ENCODE measurements at places on chromosomes 11 and 22. TPM values are rescaled to one million over a fixed set of nuclear protein-coding genes. Genes with fewer than 3 reads are reported as not detected.

DNA sequence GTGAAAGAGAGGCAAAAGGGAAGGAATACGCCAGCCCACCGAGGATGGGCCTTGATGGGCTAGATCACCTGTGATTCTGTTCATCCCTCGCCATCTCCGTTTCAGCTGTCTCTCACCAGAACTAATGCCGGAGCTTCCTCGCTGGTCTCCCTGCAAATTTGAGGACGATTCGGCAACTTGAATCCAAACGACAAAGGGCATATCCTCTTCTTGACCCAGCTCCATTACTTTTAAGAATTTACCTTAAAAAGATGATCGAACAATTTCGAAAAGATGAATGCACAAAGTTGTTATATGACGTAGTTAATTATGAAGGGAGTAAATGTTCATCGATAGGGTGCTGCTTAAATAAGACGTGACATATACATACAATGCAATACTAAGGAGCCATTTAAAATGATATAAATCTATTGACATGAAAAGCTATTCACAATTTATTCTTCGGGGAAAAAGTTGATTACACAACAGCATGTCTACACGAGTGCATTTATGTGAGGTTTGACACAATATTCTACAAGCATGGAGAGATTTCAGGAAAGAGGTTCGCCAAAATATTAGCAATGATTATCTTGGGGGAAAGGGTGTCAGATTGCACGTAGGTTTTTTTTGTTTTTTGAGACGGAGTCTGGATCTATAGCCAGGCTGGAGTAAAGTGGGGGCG lies 937 bp upstream of the FAM168A start:
- no peak for DNase-seq

DNA sequence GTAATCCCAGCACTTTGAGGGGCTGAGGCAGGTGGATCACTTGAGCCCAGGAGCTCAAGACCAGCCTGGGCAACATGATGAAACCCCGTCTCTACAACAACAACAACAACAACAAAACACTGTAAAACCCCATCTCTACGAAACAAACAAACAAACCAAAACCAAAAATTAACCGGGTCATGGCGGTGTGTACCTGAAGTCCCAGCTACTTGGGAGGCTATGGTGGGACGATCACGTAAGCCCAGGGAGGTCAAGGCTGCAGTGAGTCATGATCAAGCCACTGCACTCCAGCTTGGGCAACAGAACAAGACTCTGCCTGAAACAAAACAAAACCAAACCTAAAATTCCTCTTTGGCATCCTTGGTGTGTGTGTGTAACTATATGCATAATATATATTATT lies 7.0 kb upstream of the POLA2 start:
- no peak for DNase-seq

DNA sequence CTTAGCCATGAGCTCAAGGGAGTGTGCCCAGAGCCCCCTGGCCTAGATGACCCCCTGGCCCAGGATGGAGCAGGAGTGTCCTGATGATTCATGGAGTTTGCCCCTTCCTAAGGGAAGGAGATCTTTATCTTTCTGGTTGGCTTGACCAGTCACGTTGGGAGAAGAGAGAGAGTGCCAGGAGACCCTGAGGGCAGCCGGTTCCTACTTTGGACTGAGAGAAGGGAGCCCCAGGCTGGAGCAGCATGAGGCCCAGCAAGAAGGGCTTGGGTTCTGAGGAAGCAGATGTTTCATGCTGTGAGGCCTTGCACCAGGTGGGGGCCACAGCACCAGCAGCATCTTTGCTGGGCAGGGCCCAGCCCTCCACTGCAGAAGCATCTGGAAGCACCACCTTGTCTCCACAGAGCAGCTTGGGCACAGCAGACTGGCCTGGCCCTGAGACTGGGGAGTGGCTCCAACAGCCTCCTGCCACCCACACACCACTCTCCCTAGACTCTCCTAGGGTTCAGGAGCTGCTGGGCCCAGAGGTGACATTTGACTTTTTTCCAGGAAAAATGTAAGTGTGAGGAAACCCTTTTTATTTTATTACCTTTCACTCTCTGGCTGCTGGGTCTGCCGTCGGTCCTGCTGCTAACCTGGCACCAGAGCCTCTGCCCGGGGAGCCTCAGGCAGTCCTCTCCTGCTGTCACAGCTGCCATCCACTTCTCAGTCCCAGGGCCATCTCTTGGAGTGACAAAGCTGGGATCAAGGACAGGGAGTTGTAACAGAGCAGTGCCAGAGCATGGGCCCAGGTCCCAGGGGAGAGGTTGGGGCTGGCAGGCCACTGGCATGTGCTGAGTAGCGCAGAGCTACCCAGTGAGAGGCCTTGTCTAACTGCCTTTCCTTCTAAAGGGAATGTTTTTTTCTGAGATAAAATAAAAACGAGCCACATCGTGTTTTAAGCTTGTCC lies 14.3 kb downstream of the ADORA2A start:
- DNase-seq, result no peak

DNA sequence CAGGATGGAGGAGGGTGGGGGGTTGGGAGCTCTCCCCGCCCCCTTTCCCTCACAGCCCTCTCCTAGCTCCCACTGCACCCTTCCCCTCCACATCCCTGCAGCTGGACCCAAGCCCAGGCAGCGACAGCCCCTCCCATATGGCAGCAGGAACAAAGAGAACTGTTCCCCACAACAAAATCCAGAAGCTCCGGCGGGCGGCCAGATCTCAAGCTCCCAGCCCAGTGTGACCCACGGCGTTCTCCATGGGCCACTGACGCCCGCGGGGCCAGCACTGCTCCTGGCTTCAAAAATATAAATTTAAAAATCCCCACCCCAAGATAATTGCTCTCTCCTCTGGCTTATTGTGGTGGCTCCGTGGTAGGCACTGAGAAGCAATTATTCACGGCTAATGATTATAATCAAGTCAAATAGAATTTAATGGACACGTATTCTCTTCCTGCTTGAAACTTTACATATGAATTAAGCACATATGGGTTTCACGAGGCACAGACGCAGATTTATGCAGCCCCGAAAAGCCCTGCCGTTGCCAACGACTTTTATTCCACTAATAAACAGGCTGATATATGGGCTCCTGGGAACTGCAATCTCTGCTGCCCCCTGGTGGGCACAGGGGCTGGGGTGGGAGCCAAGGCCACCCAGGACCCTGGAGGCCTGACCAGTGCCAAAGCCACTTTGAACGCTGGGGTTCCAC lies 17.5 kb downstream of the MACROD1 start:
- DNase-seq, result peak; percentile 80

DNA sequence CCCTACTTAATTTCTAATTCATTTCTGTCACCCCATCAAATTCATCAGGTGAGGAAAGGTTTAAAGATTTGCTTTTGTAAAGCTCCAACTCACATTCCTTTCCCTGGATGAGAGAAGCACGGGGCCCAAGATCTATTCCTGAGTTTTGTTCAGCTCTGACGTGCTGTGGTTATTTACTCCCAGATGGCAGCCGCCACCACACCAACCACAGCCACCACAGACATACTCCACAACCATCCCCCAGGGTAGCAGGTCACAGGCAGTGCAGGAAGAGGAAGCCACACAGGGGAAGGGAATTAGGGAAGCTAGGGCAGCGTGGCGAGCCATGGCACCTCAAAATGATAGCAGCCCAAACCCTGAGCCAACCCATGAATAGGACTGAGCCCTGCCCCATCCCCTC lies 63.5 kb upstream of the CSNK2A3 start:
- DNase-seq, result no peak

DNA sequence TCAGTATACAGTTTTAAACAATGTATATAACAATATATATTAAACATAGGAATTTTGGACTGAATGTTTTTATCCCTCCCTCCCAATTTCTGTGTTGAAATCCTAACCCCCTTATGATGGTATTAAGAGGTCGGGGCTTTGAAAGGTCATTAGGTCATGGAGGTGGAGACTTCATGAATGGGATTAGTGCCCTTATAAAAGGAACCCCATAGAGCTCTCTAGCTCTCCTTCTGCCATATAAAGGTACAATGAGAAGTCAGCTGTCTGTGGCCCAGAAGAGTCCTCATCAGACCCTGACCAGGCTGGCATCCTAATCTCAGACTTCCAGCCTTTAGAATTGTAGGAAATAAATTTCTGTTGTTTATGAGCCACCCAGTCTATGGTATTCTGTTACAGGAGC lies 6.5 kb downstream of the NNMT start:
- no peak for DNase-seq

DNA sequence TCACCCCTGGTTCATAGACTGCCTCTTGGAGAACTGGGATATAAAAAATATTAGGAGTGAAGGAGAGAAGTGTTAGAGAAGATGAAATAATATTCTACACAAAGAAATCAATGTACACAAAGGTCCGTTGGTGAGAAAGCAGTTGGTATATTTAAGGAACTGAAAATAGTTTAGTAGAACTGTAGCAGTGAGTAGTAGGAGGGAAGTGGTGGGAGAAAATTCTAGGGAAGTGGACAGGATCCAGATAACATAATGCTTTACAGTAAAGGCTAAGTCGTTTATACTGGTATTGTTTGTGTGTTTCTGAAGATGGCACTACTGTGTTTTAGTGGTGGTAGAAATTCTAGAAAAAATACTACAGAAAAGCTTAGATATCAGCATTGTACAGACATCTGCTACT lies 120.8 kb upstream of the CHORDC1 start:
- DNase-seq, result no peak

DNA sequence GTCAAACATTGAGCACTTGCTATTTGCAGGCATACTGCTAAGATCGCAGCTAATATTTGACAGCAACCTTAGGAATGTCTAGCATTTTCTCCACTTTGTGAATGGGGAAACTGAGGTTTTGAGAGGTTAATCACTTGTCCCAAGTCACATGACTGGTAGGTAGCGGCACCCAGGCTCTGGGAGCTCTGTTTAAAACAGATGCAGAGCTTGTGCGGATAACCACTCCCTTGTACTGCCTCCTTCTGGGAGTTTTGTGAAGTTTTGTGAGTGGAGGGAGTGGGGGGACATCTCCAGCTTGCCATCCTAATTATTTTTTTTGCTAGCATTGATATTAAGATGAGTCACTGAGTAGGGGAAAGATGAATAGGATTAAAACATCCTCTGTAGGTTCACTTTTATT lies 134.7 kb downstream of the GRIK4 start:
- no peak for DNase-seq

GRCh38 chr11:119323532-119324033 lies 6.7 kb upstream of the MCAM start:
- DNase-seq, result no peak

DNA sequence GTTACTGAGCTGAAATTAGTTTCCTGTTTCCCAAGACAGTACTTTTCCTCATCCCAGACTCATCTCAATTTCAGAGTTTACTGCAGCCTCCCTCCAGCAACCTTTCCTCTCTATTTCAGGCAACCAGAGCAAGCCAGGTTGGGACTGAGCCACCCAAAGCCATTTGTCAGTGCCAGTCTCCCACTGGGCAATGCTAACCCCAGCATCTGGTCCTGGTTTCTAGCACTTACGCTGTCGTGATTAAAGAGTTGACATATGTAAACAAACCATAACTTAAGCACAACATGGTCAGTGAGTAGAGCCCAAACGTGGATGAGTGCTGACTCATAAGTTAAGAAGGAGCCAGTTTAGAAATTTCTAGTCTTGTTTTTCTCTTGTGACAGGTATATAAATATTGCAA lies 119.6 kb upstream of the BLID start:
- DNase-seq, result no peak

DNA sequence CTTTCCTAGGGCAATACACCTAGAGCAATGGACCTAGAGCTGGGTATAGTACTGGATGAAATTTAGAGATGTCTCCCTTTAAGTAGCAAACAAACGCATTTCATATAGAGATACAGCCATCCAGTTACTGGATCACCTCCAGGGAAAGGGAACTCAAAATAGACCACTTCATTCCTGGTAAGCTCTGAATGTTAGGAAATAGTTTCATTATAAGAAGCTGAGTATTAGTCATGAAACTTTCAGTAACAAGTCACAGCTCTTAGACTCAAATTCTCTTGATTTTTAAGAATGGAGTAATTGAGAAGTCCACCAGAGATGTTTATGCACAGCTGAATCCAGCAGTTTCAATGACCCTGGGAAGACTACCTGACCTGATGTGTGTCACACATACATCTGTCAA lies 221.9 kb downstream of the FAM76B start:
- no peak for DNase-seq

GRCh38 chr11:113505541-113506375 lies 30.6 kb upstream of the DRD2 start:
- DNase-seq, result no peak

- no peak for DNase-seq
These were observed 32.8 kb downstream of the FAM227A start for GRCh38 chr22:38623351-38623750.

- no peak for DNase-seq
These were observed 7.3 kb upstream of the TP53I11 start for GRCh38 chr11:44957776-44958564.

DNA sequence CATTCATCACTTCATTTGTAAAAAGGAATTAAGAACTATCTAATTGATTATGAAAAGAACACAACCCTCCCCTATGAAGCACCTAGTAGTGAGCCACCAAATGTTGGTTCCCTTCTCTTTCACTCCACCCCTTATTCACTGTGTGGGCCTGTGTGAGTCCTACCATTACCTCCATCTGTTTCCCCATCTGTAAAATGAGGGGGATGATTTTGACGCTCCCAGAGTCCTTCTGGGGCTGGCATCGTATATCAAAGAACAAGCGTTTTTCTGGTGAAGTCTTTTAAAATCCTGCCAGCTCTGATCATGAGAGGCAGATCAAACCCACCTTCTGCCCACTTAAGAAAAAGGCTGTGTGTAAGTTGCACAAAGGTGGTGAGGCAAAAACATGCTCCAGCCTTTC lies 96.6 kb upstream of the SEZ6L start:
- no peak for DNase-seq

DNA sequence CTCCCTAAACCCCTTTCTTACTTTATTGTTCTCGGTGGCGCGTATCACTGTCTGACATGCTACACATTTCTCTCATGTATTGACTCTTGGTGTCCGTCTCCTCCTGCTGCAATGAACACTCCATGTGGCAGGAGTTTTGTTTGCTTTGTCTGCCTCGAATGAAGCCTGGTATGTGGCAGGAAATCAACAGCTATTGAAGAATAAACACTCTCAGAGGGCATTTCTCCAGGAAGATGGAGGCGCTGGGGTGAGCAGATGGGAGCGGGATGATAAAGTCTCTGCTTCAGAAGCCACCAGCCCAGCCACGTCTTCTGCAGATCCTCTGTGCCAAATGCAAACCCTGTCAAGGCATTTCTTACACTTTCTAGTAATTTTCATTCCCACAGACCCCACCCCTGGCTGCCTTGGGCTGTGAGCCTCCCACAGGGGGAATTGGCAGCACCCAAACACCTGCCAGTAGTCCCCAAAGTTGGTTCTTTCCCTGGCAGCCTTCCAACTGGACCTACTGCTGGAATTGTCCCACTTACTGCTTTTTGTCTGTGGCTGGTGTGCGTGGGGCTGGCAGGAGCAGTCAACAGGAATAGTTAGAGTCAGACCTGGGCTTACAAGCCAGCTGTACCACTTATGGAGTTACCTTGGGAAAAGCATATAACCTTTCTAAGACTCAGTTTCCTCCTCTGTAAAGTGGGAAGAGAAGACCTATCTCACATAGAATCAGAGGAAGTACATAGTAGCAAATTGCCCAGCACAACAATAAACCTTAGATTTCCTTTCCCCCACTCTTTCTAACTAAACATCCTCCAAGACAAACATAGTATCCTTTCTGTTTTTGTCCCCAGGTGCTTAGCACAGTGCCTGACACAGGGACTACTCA lies 13.3 kb upstream of the IL10RA start:
- no peak for DNase-seq

TREH gene
- polyA plus RNA-seq, result 0.75 TPM

AIFM3 gene
- 0.69 TPM for polyA plus RNA-seq

PANX3 gene
- not detected for polyA plus RNA-seq

CDCA5 gene
- polyA plus RNA-seq, result 17.8 TPM

KIF18A gene
- polyA plus RNA-seq, result 10.9 TPM

CTSC gene
- polyA plus RNA-seq, result 262 TPM

MRPL21 gene
- 69.6 TPM for polyA plus RNA-seq

MUC5AC gene
- polyA plus RNA-seq, result not detected

Data from right renal cortex interstitium (tissue), 3 donors.